Karpas-422 (cell line): ENCODE measurements at places on chromosomes 4 and X. TPM values are rescaled to one million over a fixed set of nuclear protein-coding genes. Genes with fewer than 3 reads are reported as not detected.

Gene ZFP92
- total RNA-seq: not detected in 2 replicates

Gene AMMECR1
- 8.5 and 15.1 TPM in 2 replicates for total RNA-seq

Gene STAP1
- 47.5 and 80.8 TPM in 2 replicates for total RNA-seq

Gene ZNF157
- 0.52 and 0.90 TPM in 2 replicates for total RNA-seq

Gene HSD17B13
- 0.56 TPM in 1 of 2 replicates, not detected in the other for total RNA-seq

Gene HHIP
- not detected in 2 replicates for total RNA-seq

Gene CLCN4
- 4.3 and 6.3 TPM in 2 replicates for total RNA-seq

Gene PPEF2
- not detected in 2 replicates for total RNA-seq

Gene KIT
- total RNA-seq: not detected in 2 replicates

Gene MAGED4
- total RNA-seq: not detected in 2 replicates

Gene PAGE5
- total RNA-seq: not detected in 2 replicates

Gene ARR3
- total RNA-seq: not detected in 2 replicates

Gene PNMA5
- not detected in 2 replicates for total RNA-seq

Gene YY2
- total RNA-seq: 0.60 and 0.94 TPM in 2 replicates

Gene SHOX
- 0.36 TPM in 1 of 2 replicates, not detected in the other for total RNA-seq

Gene FRG2
- total RNA-seq: not detected in 2 replicates

Gene SPANXN4
- not detected in 2 replicates for total RNA-seq

Gene AMBN
- total RNA-seq: not detected in 2 replicates

Gene DOK7
- total RNA-seq: 1.6 and 10.4 TPM in 2 replicates

Gene MEPE
- total RNA-seq: not detected in 2 replicates

Gene GABRG1
- not detected in 2 replicates for total RNA-seq

Gene NUDT6
- total RNA-seq: 17.7 and 18.6 TPM in 2 replicates

Gene MAGEA6
- 1.6 TPM in 1 of 2 replicates, not detected in the other for total RNA-seq

Gene MAGEC1
- total RNA-seq: not detected in 2 replicates

Gene CD40LG
- not detected in 2 replicates for total RNA-seq

Gene GLOD5
- total RNA-seq: not detected in 2 replicates

Gene GPC4
- total RNA-seq: not detected in 2 replicates

Gene H2BW2
- total RNA-seq: not detected in 2 replicates
